Calu3 (cell line): ENCODE measurements at places on chromosomes 2 and 18. TPM values are rescaled to one million over a fixed set of nuclear protein-coding genes. Genes with fewer than 3 reads are reported as not detected.
A peak's percentile ranks its signal among the peaks of the same experiment; 100 is the strongest.

GRCh38 chr2:118668431-118669424 is 178.7 kb downstream of the EN1 start:
- peaks cover 31% of the 10 kb centered on the region for H3K4me1 ChIP-seq
- peak; percentile 25 for DNase-seq
- H3K36me3 ChIP-seq: no peaks in the 10 kb centered on the region

DNA sequence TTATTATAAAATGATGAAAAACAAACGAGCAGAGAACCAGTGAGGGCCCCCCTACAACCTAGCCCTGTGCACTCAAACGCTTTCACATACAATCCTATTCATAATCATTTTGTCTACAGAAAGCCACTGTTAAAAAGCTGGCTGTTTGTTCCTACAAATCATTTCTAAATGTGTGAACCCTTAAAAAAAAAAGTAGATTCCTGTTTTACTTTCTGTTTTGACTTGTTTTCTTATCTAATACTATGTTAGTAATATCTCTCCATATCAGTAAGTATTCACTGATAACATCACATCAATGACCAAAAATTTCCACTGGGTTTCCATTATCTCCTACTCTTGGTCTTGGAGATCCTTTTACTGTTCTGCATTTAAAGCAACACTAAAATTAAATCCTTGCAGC is 128.8 kb upstream of the TTC39C start:
- H3K27ac ChIP-seq: no peak overlapping the region
- no peaks in the 10 kb centered on the region for H3K27me3 ChIP-seq
- no peak overlapping the region for H3K4me3 ChIP-seq
- peaks cover 32% of the 10 kb centered on the region for H3K4me1 ChIP-seq
- peaks cover 53% of the 10 kb centered on the region for H3K36me3 ChIP-seq
- no peak for DNase-seq

DNA sequence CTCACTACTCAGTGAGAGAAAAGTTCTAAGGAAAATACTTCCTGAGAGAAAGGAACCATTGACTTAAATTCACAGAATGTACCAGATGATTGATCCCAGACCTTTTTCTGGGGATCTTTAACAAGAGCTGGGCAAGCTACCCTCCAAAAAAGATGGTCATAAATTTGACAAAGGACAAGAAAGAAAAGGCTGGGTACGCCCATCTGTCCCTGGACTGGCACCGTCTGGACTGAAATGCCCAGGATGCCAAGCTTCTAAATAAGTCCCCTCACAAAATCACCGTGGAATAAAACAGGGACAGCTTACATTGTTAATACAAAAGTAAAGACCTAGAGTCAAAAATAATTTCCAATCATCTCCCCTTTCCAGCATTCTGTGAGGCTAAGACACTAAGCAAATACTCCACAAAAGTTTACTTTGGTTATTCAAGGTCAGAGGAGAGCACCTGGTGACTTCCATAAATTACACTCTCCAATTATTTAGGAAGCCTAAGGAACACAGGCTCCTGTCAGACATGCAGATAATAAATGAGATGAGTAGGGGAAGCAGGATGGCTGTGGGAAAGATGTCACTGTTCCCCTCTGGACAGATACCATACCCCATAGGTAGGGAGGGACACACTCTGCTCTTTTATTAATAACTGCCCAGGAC is 69.9 kb downstream of the UXS1 start:
- H3K27ac ChIP-seq: peak overlapping the region; percentile 70
- H3K27me3 ChIP-seq: no peaks in the 10 kb centered on the region
- H3K36me3 ChIP-seq: peaks cover 13% of the 10 kb centered on the region

Gene IL36B
- total RNA-seq: not detected in 2 replicates

GRCh38 chr2:68828887-68829708 is 42.1 kb downstream of the BMP10 start:
- peak overlapping the region; percentile 36 for H3K4me3 ChIP-seq
- peaks cover 16% of the 10 kb centered on the region for H3K36me3 ChIP-seq
- peaks cover 35% of the 10 kb centered on the region for H3K27me3 ChIP-seq
- H3K4me1 ChIP-seq: peaks cover 38% of the 10 kb centered on the region

Gene SLC23A3
- 4.4 and 6.0 TPM in 2 replicates for total RNA-seq

GRCh38 chr2:142165790-142166189 is 35.0 kb upstream of the LRP1B start:
- peaks cover 9% of the 10 kb centered on the region for H3K4me1 ChIP-seq
- no peaks in the 10 kb centered on the region for H3K36me3 ChIP-seq
- H3K4me3 ChIP-seq: no peak overlapping the region
- H3K27me3 ChIP-seq: no peaks in the 10 kb centered on the region
- H3K27ac ChIP-seq: no peak overlapping the region

DNA sequence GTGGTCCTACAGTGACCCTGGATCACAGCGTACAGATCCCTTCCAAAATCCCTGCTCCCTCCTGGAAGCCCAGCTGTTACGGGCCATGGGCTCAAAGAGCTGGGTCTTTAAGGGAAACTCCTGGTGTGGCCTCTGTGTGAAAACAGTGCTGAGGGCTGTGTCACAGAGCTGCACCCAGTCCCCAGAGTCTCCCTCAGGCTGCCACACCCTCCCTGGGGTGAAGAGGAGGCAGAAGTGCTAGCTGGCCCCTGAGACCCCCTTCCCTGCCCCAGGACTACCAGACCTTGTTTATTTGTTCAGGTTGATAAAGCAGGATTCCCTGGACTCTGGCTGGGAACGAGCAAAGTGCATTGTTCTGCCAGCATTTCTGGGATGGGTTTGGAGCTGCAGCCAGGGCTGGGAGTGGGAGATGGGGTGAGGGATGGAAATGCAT is 7.7 kb downstream of the ATOH8 start:
- no peaks in the 10 kb centered on the region for H3K36me3 ChIP-seq
- no peak overlapping the region for H3K27ac ChIP-seq
- no peak overlapping the region for H3K4me3 ChIP-seq
- DNase-seq: no peak
- peaks cover 56% of the 10 kb centered on the region for H3K27me3 ChIP-seq
- H3K4me1 ChIP-seq: peaks cover 19% of the 10 kb centered on the region

- no peaks in the 10 kb centered on the region for H3K27me3 ChIP-seq
- H3K4me3 ChIP-seq: no peak overlapping the region
- DNase-seq: no peak
- H3K36me3 ChIP-seq: no peaks in the 10 kb centered on the region
- H3K4me1 ChIP-seq: peaks cover 9% of the 10 kb centered on the region
Measured at GRCh38 chr2:216312441-216312840, 59.8 kb downstream of the MARCHF4 start.

Gene SLC4A5
- 5.8 and 7.0 TPM in 2 replicates for total RNA-seq

DNA sequence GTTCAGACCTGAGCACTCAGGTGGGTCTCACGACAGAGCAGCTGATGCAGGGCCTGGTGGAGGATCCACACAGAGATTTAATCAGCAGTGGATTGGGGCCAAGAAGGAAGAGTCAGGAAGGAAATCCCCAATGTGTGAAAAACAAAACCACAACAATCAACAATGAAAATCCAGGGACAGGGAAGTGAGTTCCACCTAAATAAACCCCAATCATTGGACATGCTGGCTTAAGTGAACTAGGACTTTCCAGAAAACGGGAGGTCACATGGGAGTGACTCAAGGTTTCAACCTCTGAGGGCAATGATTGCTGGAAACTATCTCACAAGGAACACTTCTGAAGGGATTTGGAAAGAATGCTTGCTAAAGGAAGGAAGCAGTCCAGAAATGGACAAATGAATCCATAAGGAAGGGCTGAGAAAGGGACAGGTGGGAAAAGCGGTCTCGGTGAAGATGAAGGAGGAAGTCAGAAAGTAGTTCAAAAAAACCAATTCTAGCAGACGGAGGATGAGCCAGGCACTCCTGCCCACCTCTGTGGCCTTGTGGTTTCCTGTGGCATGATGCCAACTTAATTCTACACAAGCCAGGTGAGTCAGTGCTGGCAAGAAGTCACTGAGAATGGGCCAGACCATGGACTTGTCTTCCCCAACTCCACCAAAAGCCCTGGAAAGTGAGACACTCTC is 15.4 kb upstream of the XDH start:
- peak overlapping the region; percentile 1 for H3K4me3 ChIP-seq
- peak; percentile 80 for DNase-seq
- peak overlapping the region; percentile 71 for H3K27ac ChIP-seq
- H3K27me3 ChIP-seq: no peaks in the 10 kb centered on the region
- H3K4me1 ChIP-seq: peaks cover 47% of the 10 kb centered on the region
- peaks cover 4% of the 10 kb centered on the region for H3K36me3 ChIP-seq

Gene TSPYL6
- not detected in 2 replicates for total RNA-seq

- no peak overlapping the region for H3K4me3 ChIP-seq
- H3K36me3 ChIP-seq: peaks cover 6% of the 10 kb centered on the region
- no peak overlapping the region for H3K27ac ChIP-seq
- no peaks in the 10 kb centered on the region for H3K4me1 ChIP-seq
Measured at GRCh38 chr2:182713601-182714000, 2.5 kb upstream of the DNAJC10 start.
